ENCODE measurements at places on chromosomes 5 and 9.

DNA sequence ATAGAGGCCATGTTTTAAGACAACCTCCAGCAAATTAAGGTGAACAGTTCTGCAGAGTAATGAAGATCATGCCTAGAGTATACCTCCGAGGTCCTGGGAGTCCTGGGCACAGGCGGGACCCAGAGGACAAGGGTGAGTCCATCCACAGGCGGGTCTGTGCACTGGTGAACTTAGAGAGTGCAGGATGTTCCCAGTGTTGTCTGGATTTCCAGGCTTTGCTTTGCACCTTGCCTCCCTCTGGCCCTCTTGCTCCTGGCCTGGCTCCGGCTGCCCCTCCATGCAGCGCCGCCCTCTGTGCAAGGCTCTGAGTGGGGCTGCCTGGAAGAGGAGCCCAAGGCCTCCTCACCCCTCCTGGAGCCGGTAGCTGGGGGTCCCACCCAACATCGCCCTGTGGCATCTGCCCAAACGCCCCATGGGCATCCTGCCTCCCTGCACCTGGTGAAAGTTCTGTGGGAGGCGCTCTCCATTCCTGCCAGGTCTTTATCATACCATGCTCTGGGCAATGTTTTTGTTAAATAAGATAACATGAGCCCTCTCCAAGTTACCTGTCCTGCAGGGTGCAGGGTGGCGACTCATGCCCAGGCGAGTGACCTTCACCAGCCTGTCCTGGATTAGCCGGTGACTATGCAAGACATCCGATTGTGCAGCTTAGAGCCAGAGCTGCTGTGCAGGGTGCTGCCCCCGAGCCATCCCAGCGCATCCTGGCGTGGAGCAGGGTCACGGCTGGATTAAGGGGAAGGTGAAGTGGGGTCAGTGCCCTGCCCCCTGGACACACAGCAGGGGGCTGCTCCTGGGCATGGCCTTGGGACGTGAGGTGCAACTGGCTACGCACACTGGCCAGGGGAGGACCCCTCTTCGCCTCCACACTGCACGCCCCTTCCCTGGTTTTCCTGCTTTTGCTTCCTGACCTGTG is 41.3 kb upstream of the LPCAT1 start:
- no peak for DNase-seq

DNA sequence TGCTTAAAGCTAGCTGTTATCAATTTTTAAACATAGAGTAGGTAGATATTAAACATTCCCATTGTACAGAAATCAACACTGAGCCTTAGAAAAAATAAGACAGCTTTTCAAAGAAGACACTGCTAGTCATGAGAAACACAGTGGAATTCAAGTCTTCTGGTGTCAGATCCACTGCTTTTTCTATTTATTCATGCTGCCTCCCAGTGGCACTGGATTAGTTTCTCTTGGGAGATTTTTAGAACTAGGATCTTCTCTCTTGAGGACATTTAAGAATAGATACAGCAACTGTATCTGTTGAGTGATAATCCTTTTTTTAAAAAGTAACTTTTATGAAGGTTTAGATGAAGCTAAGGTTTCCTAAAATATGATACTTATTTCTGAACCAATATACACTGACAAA is 1635.4 kb upstream of the C9orf72 start:
- peak; percentile 19 for DNase-seq

GRCh38 chr9:114470581-114470980 is 34.7 kb downstream of the WHRN start:
- DNase-seq, result no peak

- DNase-seq, result no peak
Measured at GRCh38 chr5:65811885-65812284, 89.9 kb downstream of the NLN start.

DNA sequence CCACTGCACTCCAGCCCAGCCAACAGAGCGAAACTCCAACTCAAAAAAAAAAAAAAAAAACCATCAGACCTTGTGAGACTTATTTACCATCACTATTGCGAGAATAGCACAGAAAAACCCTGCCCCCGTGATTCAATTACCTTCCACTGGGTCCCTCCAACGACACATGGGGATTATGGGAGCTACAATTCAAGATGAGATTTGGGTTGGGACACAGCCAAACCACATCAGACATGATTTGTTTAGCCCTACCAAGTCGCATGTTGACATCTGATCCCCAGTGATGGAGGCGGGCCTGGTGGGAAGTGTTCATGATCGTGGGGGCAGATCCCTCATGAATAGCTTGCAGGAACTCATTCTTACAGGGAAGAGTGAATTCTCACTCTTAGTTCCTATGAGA is 26.6 kb downstream of the MYO10 start:
- peak; percentile 28 for DNase-seq

GRCh38 chr5:136026636-136027035 is 2.2 kb upstream of the TGFBI start:
- no peak for DNase-seq

GRCh38 chr5:143068712-143069111 is 298.5 kb downstream of the ARHGAP26 start:
- DNase-seq, result no peak

DNA sequence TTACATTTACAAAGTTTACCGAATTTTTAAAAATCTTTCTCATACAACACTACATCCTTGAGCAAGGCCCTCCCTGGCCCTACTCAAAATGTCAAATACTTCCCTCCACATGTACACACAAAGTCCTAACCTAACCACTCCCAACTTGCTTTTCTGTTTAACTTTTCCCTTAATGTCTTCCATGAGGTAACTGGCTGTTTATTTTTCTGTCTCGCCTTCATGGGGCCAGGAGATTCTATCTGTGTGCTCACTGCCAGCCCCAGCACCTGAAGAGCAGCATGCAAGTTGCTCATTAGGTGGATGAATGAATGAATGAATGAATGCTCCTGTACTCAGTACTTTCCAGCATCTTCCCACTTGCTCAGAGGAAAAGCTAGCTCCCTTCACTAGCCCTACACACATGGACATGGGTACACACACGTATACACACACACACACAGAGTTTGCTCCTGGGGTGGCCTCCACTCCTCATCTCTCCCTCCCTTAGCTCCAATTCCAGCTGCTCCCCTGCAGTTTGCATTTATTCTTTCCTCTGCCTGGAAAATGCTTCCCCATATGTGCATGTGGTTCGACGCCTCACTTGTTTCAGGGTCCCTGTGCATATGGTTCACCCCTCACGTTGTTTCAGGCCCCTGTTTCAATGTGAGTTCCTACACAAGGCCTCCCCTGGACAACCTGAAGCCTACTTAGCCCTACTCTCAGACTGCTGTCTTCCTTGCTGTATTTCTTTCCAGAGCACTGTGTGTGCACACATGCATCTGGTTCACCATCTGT is 165.2 kb downstream of the ROR2 start:
- DNase-seq, result no peak

DNA sequence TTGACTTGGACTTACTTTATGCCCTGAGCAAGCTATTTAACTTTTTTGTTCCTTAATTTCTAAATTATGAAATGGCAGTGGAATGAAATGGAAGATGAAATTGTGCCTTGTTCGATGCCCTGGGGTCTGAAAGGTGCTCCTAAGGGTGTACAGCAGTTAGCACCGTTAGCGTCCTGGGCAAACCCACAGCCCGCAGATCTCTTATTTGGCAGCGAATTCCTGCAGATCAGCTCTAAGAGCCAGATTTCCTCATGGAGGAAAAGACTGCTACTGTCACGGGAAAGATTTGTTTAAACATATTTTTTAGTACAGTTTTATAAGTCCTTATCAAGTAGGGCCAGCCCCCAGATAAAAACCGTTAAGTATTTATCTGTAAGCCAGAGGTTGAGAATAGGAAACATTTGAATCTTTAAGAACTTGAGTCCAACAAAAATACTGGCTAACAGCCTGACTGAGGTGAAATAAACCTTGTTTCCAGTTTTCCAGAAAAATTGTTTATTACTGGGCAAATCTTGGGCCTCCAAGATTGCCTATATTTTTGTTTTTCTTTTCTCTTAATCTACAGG is 216.5 kb upstream of the DMRT1 start:
- no peak for DNase-seq

GRCh38 chr5:172160506-172160905 is 27.5 kb downstream of the STK10 start:
- DNase-seq, result no peak

- peak; percentile 36 for DNase-seq
Measured at GRCh38 chr9:136539427-136540421, 6.1 kb downstream of the NOTCH1 start.

DNA sequence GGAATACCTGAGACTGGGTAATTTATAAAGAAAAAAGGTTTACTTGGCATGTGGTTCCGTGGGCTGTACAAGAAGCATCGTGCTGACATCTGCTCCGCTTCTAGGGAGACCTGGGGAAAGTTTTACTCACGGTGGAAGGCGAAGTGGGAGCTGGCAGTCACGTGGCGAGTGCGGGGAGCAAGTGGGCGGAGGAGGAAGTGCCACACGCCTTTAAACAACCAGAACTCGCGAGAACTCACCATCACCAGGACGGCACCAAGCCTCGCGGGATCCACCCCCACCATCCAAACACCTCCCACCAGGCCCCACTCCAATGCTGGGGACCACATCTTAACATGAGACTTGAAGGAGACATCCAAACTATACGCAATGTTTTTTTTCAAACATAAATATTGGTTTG is 406.2 kb upstream of the IRX4 start:
- DNase-seq, result peak; percentile 28

- no peak for DNase-seq
Measured at GRCh38 chr9:18982262-18982620, 50.8 kb downstream of the SAXO1 start.

DNA sequence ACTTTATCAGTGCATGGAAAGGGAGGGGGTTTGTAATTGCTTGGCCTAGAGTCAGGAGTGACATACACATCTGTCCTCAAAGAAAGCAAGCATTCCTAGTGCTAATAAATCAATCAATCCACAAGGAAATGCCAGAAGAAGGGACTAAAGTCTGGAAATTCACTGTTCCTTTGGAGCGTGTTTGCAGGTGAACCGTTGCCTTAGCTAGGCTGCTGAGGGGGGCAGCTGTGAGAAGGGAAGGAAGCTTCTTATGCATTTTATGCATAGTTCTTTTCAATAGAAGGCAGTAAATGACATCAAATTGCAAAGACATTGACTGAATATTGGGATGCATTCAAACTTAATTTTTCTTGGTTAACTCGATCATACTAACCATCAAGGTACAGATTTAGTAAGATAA is 1092.5 kb upstream of the SEMA6A start:
- DNase-seq, result no peak

GRCh38 chr5:166719991-166720390 is 1571.5 kb upstream of the WWC1 start:
- DNase-seq, result peak; percentile 57

- no peak for DNase-seq
Measured at GRCh38 chr5:178428341-178429155, 161.6 kb downstream of the COL23A1 start.

GRCh38 chr5:72295539-72295938 is 24.5 kb downstream of the MRPS27 start:
- DNase-seq, result no peak

GRCh38 chr5:147448766-147449165 is 61.1 kb downstream of the DPYSL3 start:
- no peak for DNase-seq

- peak; percentile 71 for DNase-seq
Measured at GRCh38 chr5:10111571-10111970, 138.1 kb downstream of the ATPSCKMT start.

- no peak for DNase-seq
Measured at GRCh38 chr9:5945112-5945511, 54.4 kb downstream of the MLANA start.

DNA sequence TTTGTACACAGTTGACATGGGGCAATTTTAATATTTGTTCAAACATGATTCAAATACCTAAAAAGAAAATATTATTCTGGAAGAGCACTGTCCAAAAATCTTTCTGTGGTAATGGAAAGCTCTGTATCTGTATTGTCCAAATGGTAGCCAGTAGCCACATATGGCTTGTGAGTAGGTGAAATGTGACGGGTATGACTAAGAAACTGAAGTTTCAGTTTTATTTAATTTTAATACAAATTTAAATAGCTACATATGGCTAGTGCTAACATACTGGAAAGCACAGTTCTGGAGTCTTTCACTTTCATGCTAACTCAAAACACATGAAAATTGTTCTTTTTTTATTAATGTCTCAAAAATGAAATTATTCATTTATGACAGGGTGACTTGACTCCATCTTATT is 132.6 kb downstream of the PLK2 start:
- no peak for DNase-seq

DNA sequence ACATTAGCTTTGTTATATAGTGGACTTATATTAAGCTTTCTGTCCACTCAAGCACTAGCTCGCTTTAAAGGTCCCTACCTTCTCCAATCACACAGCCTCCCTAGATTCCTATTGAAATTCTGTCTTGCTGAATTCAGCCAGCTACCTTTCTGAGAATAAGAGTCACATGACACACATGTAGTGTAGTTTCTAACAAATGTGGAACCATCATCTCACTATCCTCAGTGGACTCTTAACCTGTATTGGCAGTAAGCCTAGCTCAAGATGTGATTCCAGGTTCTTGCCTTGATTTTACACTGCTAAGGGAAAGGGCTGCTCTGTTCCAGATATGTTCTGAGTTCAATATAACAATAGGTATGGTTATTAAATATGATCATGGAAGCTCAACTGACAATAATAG is 11.4 kb downstream of the FAM219A start:
- no peak for DNase-seq

GRCh38 chr9:32350682-32351081 is 33.8 kb upstream of the ACO1 start:
- DNase-seq, result peak; percentile 21

DNA sequence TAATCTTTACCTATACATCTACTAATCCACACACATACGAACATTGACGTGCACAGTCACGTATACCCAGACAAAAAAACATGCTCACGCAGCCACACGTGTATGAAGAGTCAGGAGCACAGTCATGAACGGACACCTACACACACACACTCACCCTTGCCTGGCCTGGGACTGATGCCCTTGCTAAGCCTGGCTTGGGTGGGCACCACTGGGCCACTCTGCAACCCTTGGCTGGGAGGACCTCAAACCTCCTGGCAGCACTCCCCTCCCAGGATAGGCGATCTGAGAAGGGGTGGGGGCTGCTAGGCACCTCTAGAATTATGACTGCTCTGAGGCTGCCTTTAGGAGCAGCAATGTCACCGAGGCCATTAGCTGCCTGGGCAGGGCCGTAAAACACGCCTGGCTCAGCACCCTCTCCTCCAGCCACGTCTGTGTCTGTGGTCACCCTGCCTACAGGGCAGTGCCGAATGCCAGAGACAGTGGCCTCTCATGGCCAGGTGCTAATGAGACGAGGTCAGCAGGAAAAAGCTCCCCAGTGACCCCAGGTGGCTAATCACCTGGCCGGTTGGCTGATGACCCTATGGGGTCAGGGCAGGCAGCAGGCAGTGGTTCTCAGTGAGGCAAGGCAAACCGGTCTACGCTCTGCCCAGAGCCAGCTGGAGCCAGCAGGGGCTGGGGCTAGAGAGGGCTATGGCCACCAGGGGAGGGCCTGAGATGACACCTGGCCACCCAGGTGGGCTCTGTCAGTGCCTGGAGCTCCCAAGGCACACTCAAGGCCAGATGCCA is 33.7 kb upstream of the MVB12B start:
- no peak for DNase-seq

Measured in HT1080 (cell line).